Activated CD8-positive, alpha-beta memory T cell treated with anti-CD3 and anti-CD28 coated beads, Interleukin-2, amount 50 U/mL, for 4 hours (primary cell): ENCODE measurements at places on chromosomes 7 and 10.

DNA sequence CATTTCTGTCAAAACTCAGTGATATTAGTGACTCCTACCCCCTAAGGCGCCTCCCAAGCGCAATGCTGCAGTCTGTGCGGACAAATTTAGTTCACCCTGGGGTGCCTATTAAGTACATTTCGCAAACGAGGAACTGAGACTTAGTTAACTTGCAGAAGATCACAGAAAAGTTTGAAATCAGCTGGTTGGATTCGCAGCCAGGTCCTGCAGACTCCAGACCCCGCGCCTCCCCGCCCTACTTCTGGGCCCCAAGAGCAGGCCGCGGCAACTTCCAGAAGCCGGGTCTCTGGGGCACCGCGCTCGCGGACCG, 588 bp downstream of the CYREN start:
- DNase-seq, result no peak

DNA sequence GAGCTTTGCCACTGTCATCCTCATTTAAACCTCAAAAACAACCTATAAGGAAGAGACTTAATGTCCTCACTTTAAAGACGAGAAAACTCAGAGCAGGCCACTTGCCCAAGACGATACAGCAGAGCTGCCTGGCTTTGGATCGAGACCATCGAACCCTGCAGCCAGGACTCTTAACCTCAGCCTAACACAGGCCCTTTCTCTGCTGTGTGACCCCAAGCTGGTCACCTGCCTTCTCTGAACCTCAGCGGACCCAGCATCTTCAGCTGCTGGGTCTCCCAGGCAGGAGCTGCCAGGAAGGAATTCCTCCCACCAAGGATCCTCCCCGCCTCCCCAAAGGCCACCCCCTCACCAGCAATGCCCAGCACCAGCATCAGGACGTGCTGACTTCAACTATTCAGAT, 32.7 kb downstream of the TNRC18 start:
- DNase-seq, result no peak

- no peak for DNase-seq
Measured at GRCh38 chr10:98301664-98302319, 33.8 kb upstream of the LOXL4 start.

- DNase-seq, result no peak
Measured at GRCh38 chr10:120634659-120635058, 177.6 kb downstream of the PLPP4 start.

DNA sequence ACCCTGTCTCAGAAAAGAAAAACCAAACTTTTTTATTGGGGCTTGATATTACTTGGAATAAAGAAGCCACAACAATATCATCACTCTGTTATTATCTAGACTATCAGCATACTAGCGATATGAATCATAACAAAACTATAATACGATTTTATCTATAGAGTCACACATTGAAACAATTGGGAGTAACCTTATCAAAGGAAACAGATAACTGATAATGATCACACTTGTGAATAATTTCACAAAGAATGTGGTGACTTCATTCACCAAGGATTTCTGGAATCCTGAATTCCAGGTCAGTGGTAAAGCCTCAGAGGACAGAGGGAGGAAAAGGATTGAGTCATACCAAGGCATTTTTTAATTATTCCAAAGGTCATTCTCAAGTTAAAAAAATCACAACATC, 32.1 kb upstream of the NMT2 start:
- no peak for DNase-seq

DNA sequence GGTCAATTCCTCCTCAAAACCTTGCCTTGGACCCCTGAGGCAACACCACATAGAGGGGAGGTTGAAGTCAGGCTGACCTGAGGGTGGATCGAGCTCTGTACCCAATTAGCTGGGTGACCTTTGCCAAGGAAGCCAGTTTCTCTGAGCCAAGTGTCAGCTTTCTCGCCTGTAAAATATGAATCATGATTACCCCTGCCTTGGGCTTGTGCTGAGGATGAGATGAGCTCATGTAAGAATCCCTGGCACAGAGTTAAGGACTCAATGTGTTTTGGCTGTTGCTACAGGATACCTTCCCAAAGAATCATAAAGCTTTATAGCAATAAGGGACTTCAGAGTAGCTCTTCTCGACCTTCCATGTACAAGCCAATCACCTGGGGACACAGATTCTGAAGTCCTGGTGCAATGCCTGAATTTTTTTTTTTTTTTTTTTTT, 43.5 kb upstream of the CACUL1 start:
- no peak for DNase-seq
